Activated T-cell treated with anti-CD3 and anti-CD28 coated beads, Interleukin-2, amount 50 U/mL, for 1 hour (primary cell): ENCODE measurements at places on chromosomes 4 and X.

GRCh38 chr4:176288020-176288419, 19.0 kb upstream of the ASB5 start:
- DNase-seq, result no peak

DNA sequence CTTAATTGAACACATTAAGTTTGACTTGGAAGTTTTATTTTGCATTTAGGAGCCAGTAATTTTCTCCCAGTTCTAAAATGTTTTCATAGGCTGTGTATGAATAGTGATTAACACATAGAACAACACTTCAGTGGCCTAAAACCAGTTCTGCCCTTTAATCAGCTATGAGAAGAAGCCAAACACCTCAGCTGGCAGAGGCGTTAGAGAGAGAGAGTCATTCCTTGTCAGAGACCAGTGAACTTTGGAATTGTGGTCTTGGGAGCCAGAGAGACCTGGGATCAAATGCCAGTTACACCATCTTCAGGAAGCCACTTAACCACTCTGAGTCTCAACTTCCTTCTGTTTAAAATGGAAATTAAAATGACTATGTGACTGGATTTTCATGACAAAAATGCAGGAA, 39.3 kb upstream of the PRPS2 start:
- no peak for DNase-seq

GRCh38 chrX:7462110-7462509, 314.2 kb upstream of the PUDP start:
- no peak for DNase-seq

DNA sequence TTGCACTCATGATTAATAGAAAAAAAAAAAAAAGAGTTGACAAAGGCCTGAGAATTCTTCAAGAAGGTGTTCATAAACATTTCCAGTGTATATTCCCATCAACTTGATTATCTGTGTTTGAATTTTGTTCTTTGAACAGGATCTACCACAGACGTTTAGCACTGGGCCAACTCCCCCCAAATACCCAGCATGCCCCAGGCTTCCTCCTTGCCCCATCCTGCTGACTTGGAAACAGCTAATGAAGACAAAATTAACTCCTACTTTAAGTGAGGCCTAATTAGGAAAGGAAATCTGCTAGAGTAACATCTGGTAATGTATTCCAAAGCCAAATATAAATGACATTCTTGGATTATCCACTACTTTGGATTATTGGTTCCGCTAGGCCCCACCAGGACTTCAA, 52.5 kb downstream of the PPARGC1A start:
- DNase-seq, result no peak

GRCh38 chrX:16797358-16797757, 11.1 kb downstream of the TXLNG start:
- DNase-seq, result no peak

- no peak for DNase-seq
Observed at GRCh38 chr4:113469023-113469390, 292.5 kb downstream of the CAMK2D start.

GRCh38 chr4:89829470-89830138, 7.4 kb downstream of the SNCA start:
- DNase-seq, result no peak

DNA sequence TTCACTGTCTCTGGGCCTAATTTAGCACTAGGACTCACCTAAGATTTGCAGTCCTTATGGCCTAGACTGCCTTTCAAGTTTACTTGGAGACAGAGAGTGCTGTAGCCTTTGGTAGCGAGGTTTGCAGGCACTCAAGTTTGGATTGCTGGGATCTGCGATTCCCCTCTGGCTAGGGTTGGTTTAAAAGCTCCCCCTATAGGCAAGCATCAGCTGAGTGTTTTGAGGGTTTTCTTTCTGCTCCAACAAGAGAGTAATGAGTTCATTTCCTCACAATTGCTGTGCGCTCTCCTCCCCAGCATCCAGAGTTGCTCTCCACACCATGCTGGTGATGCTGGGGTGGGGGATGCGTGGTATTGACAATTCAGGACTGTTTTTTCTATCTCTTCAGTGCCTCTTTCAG, 206.9 kb downstream of the GLUD2 start:
- no peak for DNase-seq

GRCh38 chr4:127251423-127251822, 381.3 kb upstream of the INTU start:
- no peak for DNase-seq

DNA sequence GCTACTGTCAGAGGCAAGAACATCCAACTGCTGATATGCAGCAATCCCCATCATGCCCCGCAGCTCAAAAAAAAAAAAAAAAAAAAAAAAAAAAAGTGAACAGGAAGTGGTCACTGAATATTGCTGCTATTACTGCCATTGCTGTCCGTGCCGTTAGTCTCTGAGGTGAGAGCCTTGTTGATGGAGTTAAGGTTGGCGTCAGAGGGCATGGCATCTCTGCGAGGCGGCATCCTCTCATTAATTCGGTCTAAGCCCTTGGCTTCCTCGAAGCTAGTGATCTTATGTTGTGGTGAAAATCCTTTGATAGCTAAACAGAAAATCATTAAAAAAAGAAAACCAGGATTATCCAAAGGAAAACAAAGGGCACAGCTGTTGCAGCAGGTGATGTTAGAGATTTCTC, 321.6 kb downstream of the PPP3CA start:
- no peak for DNase-seq

DNA sequence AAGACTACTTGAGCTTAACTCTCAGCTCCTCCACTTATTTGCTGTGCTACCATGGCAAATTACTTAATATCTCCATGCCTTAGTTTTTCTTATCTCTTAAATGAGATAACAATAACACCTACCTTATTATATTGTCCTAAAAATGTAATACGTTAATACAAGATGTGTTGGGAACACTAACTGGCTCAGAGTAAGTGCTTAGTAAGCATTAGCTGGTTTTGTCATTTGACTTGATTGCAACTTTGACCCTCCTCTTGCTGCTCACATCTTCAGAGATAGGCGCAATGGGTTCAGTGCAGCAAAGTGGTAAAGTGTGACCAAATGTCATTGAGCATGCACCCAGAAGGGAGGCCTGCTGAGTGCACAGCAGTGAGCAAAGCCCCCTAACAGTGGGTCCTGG, 294.5 kb upstream of the CLNK start:
- no peak for DNase-seq

GRCh38 chrX:20181598-20182329, 40.1 kb upstream of the EIF1AX start:
- DNase-seq, result no peak

GRCh38 chrX:115632455-115632854, 71.5 kb downstream of the PLS3 start:
- no peak for DNase-seq

- DNase-seq, result no peak
Observed at GRCh38 chr4:33226133-33226532, 2506.0 kb downstream of the PCDH7 start.

GRCh38 chr4:145551660-145552059, 67.5 kb upstream of the MMAA start:
- DNase-seq, result no peak

DNA sequence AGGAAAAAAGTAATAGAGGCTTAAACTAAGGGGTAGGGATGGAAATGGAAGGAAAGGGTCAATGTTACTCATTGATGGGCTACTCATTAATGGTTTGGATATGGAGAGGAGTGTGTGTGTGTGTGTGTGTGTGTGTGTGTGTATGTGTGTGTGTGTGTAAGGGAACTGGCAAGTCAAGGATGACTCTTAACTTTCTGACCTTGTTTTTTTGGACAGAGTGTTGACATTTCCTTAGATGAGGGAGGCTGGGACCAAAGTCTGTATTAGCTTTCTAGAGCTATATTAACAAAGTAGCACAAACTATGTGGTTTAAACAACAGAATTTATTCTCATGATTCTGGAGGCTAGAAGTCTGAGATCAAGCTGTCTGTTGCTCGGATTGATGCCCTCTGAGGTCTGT, 202.7 kb downstream of the GBA3 start:
- DNase-seq, result no peak

DNA sequence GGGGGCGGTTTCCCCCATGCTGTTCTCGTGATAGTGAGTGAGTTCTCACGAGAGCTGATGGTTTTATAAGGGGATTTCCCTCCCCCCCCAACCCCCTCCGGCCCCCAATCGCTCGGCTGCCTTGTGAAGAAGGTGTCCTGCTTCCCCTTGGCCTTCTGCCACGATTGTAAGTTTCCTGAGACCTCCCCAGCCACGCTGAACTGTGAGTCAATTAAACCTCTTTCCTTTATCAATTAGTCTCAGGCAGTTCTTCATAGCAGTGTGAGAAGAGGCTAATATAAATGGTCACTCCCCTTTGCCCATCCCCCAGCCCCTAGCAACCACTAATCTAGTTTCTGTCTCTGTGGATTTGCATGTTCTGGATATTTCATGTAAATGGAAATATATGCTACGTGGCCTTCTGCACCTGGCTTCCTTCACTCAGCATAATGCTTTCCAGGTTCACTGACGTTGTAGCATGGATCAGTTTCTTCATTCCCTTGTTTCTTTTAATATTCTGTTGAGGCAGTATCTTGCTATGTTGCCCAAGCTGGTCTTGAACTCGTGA, 16.4 kb downstream of the GPR143 start:
- DNase-seq, result no peak

GRCh38 chr4:137310593-137311490, 221.5 kb downstream of the PCDH18 start:
- no peak for DNase-seq

GRCh38 chr4:8230033-8230432, 30.9 kb downstream of the SH3TC1 start:
- DNase-seq, result no peak

DNA sequence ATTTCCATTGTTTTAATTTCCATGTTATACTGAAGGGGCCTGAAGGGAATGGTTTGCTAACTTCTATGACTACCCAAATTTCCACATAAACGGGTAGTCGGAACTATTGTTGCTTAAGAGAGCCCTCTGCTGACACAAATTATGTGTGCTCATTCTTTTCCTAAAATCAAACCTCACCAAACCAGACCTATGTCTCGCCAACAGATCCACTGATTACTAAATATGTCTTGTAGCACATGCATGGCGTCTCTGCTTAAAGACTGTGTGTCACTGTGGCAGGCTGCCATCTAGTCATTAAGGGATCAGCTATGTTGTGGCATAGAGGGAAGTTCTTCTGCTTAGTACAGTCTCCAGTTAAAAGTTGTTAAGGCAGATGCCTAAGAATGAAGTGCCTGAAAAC, 25.1 kb downstream of the PIR start:
- DNase-seq, result no peak

DNA sequence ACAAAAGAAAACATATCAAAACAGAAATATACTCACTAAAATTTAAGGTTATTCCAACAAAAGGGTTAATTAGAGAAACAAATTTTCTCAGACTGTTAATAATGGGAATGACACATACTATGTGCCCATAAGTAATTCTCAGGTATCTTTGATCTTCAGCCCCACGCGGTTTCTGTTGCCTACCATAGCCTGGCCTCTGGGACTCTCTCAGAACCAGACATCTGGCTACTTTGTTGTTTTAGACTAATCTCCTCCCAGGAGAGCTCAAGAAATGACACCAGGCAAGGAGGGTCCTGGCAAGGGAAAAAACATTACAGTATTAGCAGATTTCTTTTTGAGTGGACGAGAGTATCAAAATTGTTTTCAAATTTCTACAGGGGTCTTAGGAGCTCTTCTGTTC, 43.7 kb downstream of the SLC10A7 start:
- no peak for DNase-seq

GRCh38 chrX:112968351-112969133, 127.9 kb upstream of the AMOT start:
- DNase-seq, result no peak

DNA sequence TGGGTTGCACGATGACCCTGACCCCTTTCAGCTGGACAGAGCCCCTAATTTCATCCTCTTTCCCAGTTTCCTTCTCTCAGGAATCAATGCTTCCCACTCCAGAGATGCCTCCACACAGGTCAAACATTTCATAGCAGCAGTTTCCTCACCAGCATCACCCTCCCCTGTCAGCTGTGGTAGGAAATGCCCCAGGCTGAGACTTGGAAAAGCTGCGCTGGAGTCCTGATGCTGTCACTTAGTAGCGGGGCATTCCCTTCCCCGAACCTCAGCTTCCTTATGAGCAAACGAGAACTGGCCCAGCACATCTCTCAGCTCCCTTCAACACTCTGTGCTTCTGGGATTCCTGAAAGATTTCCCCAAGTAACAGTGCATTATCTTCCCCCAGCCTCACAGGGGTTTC, 2.7 kb downstream of the GJB1 start:
- DNase-seq, result no peak

DNA sequence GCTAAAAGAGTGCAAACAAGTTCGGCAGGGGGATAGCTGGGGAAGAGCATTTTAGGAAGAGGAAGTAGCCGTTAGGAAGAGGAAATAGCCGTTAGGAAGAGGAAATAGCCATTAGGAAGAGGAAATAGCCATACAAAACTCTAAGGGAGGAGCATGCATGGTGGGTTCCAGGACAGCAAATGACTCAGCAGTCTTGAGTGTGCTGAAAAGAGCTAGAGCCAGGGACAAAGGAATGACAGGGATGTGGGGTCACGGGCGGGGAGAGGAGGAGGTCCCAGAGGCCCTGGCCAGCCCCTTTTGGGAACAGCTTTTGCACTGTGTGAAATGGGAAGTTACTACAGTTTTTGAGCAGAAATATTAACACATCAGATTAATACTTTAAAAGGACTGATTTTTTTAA, 882.6 kb downstream of the TRIML1 start:
- DNase-seq, result no peak

DNA sequence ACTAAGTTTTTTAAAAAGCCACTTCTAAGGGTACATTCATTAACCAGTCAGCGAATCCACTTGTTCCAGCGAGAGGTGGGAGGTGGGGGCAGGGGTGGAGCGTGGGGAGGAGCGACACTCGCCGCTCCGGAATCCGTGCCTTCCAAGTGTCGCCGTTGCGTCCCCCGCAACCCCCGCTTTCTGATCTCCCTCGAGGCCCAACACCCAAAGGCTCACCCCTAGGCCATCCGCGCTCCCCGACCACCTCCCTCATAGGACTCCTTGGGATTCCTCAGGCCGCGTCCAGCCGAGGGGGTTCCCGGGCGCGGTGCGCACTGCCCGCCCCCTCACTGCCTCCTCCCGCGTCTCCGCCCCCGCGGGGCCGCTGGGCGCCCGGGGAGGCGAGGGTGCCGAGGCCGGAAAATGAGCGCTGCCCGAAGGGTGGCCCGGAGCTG, 108.1 kb upstream of the STOX2 start:
- DNase-seq, result no peak

- no peak for DNase-seq
Observed at GRCh38 chr4:143406523-143406922, 69.8 kb downstream of the GAB1 start.
